ENCODE measurements at places on chromosomes 3 and 15.

GRCh38 chr15:31128919-31129768 is 27.6 kb upstream of the TRPM1 start:
- DNase-seq: peak; percentile 86

DNA sequence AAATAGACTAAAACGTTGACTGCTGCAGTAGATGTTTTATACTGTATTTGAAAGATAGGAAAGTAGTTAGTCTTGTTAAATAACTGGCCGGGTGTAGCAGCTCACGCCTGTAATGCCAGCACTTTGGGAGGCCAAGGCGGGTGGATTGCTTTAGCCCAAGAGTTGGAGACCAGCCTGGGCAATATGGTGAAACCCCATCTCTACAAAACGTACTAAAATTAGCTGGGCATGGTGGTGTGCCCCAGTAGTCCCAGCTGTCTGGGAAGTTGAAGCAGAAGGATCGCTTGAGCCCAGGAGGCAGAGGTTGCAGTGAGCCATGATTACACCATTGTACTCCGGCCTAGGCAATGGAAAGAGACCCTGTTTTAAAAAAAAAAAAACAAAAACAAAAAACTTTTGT is 60.5 kb upstream of the ULK4 start:
- DNase-seq: no peak

DNA sequence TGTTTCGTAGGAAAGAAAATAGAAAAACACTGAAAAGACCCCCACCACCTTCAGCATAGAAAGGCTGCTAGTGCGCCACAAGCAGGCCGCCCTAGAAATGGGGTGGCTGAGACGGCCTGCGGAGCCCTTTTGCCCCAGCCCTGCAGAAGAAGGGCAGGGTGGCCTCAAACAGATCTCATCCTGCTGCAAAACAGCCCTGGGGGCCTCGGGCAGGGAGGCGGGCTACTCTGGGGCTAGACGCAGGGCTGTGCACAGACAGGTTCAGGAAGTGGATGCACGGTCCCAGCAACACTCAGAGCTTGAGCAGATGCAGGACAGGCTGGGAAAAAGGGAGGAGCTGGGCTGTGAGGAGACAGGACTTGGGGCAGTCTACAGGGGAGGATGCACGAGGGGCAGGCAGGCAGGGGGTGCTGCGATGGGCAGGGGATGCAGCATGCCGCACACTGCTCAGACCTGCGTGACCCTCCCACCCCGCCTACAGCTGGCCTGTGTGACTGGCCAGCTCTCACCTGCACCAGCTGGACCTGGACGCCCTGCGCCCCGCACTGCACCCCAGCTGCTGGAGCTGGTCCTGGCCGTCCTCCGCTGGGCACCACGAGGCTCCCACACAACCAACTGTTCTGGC is 34.3 kb downstream of the ZXDC start:
- no peak for DNase-seq

GRCh38 chr3:73451301-73451944 is 173.3 kb downstream of the PDZRN3 start:
- DNase-seq: no peak

DNA sequence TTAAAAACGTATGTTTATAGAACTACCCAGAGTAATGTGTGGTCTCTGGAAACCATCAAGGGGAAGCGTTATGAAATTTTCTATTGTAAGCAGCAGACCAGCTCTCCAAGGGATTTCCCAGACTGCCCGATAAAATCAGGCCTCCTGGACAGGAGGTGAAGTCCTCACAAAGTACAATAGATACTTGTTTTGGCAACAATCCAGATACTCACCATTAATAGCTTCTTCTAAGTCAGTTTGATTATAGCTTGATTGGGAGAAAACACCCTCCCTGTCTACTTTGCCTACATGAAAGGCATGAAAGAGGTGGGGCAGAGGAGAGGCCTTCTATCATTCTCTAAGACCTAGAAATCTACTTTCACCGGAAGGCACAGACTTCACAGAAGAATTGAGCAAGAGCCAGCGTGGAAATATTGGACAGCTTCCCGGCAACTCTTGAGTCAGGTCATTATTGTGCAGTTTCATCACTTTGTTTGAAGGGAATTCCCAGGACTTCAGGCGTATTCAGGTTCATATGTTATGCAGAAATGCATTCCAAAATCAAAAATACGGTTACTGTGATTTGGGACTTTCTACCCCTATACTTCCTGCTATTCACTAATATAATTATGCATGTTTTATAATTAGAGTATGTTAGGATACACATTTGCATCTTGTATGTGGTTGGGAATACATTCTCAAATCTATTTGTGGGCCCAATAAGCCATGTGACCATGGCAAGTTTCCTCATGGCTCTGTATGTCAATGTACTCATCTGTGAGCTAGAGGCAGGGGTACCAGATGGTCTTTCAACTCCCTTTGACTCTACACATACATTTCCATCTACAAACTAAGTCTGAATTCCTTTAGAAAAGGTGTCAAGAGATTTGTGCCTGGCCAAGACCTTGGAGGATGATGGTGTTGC is 103.5 kb downstream of the CD47 start:
- DNase-seq: no peak

GRCh38 chr3:30035935-30036567 is 570.4 kb upstream of the TGFBR2 start:
- no peak for DNase-seq

- peak; percentile 30 for DNase-seq
Measured at GRCh38 chr15:100572362-100572983, 29.5 kb downstream of the LINS1 start.

- DNase-seq: peak; percentile 95
Measured at GRCh38 chr15:76150971-76151598, 91.3 kb downstream of the TMEM266 start.

- DNase-seq: no peak
Measured at GRCh38 chr3:150177673-150178381, 207.1 kb upstream of the PFN2 start.

- peak; percentile 51 for DNase-seq
Measured at GRCh38 chr3:160106905-160107861, 118.0 kb upstream of the C3orf80 start.
